Lower leg skin (tissue), 4 donors: ENCODE measurements at places on chromosomes 16 and 17. TPM values are rescaled to one million over a fixed set of nuclear protein-coding genes. Genes with fewer than 3 reads are reported as not detected.

DNA sequence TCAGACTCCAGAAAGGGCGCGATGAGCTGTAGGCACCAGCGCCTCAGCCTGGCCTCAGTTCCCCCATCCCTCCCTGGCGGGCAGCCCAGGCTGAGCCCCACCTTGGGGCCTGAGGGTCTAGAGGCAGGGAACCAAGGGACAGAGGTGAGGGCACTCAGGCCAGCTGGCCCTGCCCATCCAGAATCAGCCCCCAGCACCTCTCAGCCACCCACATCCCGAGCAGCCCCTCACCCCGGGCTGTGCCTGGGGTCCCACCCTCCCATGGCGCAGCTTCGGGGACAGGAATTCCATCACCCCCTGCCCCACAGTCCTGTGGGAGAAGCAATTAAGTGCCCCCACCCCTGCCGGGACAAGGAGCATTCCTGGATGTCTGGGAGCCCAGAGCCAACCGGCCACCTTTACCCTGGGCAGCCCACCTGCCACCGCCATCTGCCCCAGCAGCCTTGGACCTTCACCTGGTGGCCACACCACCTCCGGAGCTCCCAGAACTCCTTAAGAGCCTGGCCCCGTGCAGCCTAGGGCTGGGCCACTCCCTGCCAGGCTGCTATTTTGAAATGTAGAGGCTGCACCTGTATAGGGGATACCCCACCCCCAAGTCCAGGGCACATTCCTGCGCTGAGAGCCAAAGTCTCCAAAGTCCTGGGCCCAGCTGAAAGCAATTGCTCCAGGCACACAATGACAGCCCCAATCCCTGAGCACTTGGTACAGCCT lies 33.7 kb upstream of the PVALEF start:
- no peak for DNase-seq

DNA sequence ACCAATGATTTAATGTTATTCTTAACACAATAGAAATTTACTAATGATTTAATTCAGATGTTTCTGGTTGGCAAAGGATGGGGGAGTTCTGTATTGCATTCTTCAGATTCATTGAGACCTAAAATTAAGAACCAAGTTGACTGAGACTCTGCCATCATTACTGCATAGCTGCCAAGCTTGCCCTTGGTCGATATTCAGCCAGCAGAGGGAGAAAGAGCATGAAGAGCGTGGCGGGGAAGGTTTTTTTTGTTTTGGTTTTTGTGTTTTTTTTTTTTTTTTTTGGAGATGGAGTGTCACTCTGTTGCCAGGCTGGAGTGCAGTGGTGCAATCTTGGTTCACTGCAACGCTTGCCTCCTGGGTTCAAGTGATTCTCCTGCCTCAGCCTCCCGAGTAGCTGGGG lies 659.4 kb upstream of the EEF2KMT start:
- DNase-seq = no peak

- DNase-seq = no peak
Measured at GRCh38 chr17:44830359-44831288, 537 bp upstream of the GJC1 start.

PROCA1 gene
- not detected for total RNA-seq

FOXK2 gene
- 40.4 TPM for total RNA-seq

- DNase-seq = no peak
Measured at GRCh38 chr16:80803339-80804055, 901 bp downstream of the CDYL2 start.

- DNase-seq = no peak
Measured at GRCh38 chr16:85891033-85891775, 7.8 kb upstream of the IRF8 start.

DNA sequence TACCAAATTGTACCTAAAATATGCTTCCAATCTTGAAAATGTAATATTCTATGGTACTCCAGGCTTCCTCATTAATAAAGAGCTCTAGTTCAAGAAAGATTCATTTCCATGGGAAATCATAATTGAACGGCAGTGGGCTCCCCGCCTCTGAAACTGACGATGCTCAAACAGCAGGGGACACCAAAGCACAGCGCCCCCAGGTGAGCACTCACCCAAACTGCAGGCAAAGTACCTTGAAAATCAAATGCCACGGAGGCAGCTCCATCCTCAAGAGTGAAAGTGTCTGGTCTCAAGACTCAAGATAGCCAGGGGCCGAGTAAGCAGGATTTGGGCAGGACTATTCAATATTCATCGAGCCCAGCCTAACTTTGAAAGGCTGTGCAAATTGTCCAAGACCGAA lies 217.4 kb upstream of the TNRC6C start:
- peak; percentile 72 for DNase-seq

GRCh38 chr17:50096092-50096491 lies 941 bp downstream of the PDK2 start:
- no peak for DNase-seq

C16orf92 gene
- total RNA-seq = not detected

GRCh38 chr16:66902648-66903543 lies 15.8 kb downstream of the CDH16 start:
- DNase-seq = no peak

GRCh38 chr17:11140501-11140900 lies 100.5 kb upstream of the SHISA6 start:
- DNase-seq = no peak

DNA sequence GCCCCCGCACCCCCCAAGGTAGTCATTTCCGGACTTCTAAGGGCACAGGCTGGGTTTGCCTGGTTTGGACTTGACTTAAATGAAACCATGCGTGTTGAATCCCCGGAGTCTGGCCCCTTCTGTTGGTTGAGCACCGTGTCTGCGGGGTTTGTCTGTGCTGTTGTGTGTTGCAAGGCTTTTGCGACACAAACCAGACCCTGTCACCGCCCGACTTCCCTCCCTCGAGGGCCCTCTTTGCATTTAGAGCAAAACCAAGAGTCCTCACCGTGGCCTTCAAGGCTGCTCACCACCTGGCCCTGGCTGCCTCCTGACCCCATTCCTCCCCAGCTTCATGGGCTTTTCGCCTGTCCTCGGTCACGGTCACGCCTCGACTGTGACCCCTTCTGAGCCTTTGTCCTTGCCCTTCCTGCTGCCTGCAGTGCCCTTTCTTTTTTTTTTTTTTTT lies 7.4 kb downstream of the CRISPLD2 start:
- DNase-seq = peak; percentile 62

DNA sequence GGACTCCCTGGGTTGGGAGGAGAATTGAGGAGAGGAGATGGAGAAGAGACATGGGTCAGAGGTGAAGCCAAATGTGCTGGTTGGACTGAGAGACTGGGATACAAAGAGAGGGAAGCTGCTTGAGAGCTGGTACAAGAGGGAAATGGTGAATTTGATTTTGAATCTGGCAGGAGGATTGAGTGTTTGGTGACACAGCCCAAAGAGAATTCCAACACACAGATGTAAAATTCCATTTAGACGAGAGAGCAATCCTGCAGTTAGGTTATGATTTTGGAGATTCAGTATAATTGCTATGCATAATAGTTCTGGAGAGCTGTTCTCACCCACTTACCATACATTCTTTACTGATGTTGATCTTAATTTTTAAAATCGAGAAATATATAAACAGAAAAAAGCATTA lies 57.7 kb downstream of the HSD17B2 start:
- DNase-seq = no peak

DNA sequence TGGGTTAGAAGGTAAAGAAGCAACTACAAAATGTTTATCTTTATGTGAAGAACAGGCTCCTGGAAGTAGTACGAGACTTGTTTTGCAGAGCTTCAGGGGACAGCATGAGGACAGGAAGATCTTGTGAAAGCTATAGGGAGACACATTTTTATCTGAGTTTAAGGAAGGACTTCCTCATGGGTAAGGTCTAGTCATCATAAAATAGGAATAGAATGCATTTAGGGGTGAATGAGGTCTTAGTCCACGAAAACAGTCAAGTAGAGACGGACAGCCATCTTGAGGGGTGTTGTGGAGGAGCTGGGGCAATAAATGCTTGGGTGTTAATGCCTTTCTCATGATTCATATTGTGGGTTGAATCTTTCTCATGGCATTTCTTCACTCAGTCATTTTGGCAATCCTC lies 24.3 kb downstream of the KCNJ16 start:
- no peak for DNase-seq

DNA sequence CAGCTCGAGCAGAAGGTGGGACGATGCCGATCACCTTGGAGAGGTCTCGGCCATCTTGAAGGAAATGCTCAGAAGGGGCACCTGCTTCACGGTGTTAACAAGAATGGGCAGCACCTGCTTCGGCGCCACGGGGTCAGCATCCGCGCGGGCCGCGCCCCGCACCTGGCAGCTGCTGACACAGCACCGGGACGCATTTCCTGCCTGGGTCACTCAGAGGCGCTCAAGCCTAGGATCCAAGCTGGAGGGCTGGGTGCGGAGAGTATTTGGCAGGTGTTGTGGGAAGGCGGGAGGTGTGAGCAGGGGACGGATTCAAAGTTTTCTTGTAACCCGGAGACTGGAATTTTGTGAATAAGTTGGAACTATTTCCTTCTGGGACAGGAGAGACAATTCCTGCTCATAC lies 39.3 kb upstream of the AKTIP start:
- DNase-seq = no peak

SLC5A11 gene
- total RNA-seq = not detected

DNA sequence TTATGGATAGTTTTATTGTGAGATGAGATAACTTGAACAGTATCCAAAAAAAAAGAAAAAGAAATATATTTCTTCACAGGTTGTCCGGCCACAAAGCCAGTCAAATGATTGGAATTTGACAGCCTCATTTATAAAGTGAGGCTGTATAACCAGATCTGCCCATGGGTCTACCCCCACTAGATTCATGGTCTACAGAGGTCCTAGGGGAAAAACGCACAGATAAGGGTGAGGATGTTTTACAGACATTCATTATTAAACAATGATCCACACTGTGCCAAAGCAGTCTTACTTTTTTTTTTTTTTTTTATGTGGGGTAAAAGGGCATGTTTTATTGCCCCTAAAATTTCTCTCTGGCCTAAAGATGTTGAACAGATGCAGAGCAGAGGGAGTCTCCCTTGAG lies 1503.0 kb upstream of the CDH8 start:
- no peak for DNase-seq

DNA sequence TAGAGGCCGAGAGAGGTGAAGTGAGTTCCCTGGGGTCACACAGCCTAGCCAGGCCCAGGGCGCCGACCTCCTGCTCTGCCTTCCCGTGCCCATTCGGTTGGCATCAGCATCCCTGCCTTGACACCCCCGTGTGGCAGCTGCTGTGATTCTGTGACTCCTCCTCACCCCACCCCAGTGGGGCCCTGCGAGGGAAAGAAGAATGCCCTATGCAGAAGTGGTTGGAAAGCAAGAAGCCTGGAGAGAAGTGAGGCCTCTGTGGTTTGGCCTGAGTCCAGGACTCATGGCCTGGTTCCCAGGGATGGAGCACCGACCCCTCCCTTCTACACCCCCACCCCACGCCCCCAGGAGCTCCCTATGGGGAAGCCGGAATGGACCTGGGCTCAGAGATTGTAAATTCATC lies 296.2 kb downstream of the SEC14L1 start:
- DNase-seq = no peak

DNA sequence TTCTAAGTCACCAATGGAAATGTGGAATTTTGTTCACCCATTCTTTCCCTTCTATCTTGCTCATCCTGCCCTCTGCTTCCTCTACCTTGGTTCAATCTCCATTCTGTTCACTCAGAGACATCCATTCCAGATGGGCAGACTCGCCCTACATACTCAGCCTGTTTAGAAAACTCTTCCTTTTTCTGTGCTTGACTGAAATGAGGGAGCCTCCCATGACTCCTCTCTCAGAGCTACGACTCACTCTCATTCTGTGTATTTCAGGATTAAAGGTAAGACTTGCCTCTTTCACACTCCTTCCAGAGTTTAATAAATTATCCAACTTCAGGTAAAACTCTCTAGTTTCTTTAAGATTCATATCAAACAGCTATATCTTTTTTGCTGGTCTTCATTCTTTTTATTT lies 182.8 kb downstream of the HS3ST3A1 start:
- no peak for DNase-seq

GRCh38 chr16:9465161-9465560 lies 373.7 kb downstream of the HAPSTR1 start:
- no peak for DNase-seq

- DNase-seq = no peak
Measured at GRCh38 chr17:72812823-72813222, 279.7 kb downstream of the SLC39A11 start.

ADAD2 gene
- 0.96 TPM for total RNA-seq

C17orf78 gene
- total RNA-seq = not detected

DNA sequence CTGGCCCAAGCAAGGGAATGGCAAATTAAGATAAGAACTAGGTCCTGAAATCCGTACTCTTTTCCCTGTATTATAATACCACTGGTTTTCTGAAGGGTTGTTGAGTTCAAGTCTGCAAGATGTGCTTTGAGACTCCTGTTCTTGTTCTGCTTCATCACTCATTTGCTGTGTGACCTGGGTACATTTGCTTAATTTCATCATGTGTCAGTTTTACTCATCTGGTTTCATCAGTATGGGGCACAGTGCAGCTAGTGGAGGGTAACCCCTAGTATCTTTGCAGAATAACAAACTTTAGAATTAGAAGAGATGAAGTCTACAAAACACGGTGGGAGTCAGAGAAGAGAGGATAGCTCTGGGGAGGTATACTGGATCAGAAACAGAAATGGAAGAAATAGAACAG lies 21.9 kb upstream of the EFCAB13 start:
- no peak for DNase-seq

GRCh38 chr17:72362376-72363088 lies 241.7 kb downstream of the SOX9 start:
- no peak for DNase-seq

C16orf86 gene
- total RNA-seq = 7.6 TPM

DNA sequence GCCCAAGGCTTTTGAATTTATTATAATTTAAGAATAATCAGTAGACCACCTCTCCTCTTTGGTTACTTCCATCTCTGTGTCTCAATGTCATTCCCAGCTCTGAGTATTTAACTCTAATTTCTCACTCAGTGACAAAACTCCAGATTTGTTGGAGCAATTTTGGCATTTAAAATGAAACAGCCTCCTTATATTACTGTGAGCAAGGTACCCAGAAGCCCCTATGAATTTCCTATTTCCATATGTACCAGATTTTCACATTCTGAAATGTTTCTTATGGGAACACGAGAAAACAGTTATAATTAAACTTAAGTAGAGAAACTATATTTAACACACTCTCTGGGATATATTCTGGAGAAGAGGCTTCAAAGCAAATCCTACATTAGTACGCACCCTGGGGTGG lies 285.4 kb upstream of the CDH8 start:
- DNase-seq = no peak

GRCh38 chr17:47243737-47244598 lies 9.7 kb upstream of the ITGB3 start:
- no peak for DNase-seq

DNA sequence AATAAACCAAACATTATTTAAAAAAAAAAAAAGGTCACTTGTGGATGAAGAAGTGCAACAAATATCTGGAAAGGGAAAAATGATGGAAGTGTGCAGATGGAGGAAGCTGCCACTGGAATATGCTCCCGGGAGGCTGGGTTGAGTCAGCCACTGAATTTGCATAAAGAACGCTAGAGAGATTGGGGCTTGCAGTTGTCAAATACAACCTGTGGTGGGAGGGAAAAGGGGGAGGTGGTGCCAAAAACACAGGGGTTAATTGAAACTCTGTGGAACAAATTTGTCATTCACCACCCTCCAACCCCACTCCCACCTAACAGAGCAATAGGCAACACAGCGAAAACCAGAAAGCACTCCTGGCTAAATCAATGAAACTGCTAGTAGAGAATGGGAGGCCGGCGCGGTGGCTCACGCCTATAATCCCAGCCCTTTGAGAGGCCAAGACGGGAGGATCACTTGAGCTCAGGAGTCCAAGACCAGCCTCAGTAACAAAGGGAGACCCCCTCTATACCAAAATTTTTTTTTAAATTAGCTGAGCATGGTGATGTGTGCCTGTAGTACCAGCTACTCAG lies 37.6 kb upstream of the RPL38 start:
- no peak for DNase-seq

OR1A1 gene
- total RNA-seq = not detected
